ENCODE measurements at places on chromosomes 1 and 21.

GRCh38 chr1:9714257-9714718 lies 62.8 kb downstream of the PIK3CD start:
- no peak for DNase-seq

DNA sequence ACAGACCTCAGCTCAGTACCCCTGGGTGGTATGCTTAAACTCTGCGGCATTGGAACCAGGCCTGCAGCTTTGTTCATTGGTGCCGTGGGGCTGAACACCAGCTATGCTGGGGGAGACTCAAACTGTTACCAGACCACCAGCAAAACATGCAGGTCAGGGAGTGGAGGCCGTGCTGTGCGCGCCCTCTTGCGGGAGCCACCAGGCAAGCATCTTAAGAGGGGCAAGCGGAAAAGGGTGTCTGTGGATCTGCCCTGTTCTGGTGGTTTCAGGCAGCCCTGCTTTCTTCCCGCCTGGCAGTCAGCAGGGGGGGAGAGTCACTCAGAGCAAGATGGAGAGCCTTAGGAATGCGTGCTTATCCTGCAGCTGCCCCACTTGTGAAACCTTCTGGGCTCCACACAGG lies 276.9 kb upstream of the ZRANB2 start:
- DNase-seq = no peak

GRCh38 chr21:38742580-38743260 lies 63.0 kb upstream of the ETS2 start:
- no peak for DNase-seq

DNA sequence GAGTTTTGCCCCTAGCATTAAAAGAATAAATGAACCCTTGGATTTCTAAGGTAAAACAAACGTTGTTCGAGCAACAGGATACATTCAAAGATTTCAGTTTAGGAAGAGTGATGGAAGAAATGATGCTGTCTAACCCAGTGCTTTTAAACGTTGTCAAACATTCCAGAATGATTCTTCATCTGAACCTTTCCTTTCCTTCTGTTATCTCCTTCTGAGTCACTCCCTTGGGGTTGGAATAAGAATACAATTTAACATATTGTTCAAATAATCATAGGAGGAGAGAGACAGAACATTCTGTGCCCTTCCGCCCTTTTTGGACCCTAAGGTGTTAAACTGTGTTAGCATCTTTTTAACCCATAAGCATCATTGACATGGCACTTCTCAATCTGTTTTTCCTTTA lies 61.1 kb upstream of the RCOR3 start:
- no peak for DNase-seq

GRCh38 chr1:168618886-168619285 lies 42.5 kb downstream of the XCL1 start:
- DNase-seq = no peak

GRCh38 chr1:99176753-99177152 lies 87.5 kb upstream of the PLPPR4 start:
- DNase-seq = no peak

- DNase-seq = no peak
Measured at GRCh38 chr1:233654658-233655280, 40.9 kb downstream of the KCNK1 start.

DNA sequence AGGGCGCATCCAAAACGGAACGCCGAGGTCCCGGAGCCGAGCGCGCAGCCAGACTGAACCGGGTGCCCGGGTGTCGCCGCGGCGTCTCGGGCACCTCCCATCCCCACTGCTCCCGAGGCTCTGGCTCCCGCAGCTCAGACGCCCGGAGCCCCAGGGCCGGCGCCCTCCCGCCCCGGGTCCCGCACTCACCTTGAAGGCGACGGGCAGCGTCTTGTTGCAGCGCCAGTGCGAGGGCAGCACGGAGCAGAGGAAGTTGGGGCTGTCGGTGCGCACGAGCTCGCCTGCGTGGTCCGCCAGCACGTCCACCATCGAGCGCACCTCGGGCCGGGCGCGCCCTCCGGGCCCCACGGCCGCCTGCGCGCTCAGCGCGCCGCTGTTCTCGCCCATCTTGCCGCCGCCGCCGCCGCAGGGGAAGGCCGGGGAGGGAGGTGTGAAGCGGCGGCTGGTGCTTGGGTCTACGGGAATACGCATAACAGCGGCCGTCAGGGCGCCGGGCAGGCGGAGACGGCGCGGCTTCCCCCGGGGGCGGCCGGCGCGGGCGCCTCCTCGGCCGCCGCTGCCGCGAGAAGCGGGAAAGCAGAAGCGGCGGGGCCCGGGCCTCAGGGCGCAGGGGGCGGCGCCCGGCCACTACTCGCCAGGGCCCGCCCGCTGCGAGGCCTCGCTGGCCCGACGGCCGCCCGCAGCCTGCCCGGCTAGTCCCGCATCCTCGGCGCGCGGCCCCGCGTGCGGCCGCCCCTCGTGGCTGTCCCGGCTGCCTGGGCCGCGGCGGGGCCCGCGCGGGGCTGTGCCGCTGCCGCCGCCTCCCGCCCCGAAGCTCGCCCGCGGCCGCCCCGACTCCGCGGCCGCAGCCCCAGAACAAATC lies 447 bp downstream of the RUNX3 start:
- peak; percentile 73 for DNase-seq

- DNase-seq = no peak
Measured at GRCh38 chr21:46425041-46425440, 33.6 kb upstream of the DIP2A start.

DNA sequence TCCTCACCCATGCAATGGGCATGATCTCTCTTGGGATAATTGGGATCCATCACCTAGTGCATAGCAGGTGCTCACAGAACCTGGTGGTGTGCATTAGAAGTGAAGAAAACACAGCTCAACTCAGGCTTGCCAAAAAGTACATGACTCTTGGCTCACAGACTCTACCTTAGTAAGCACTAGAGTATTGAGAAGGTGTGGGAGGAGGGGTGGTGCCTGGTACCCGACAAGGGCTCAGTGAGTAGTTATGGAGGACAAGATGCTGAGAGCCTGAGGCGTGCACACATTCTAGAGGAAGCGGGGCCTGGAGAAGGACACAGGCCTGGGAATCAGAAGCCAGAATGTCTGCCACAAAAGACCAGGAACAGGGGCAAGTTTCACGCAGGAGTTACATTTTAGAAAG lies 100.3 kb upstream of the GRIK3 start:
- no peak for DNase-seq

GRCh38 chr1:64136752-64137411 lies 66.5 kb upstream of the UBE2U start:
- DNase-seq = peak; percentile 64

GRCh38 chr1:10489291-10490055 lies 14.7 kb downstream of the PEX14 start:
- no peak for DNase-seq

GRCh38 chr1:101373570-101373969 lies 136.8 kb downstream of the S1PR1 start:
- no peak for DNase-seq

GRCh38 chr1:243432136-243432535 lies 176.3 kb downstream of the SDCCAG8 start:
- no peak for DNase-seq

GRCh38 chr1:110130113-110130591 lies 17.9 kb downstream of the UBL4B start:
- DNase-seq = no peak

GRCh38 chr1:221601166-221601565 lies 140.7 kb downstream of the DUSP10 start:
- DNase-seq = no peak

DNA sequence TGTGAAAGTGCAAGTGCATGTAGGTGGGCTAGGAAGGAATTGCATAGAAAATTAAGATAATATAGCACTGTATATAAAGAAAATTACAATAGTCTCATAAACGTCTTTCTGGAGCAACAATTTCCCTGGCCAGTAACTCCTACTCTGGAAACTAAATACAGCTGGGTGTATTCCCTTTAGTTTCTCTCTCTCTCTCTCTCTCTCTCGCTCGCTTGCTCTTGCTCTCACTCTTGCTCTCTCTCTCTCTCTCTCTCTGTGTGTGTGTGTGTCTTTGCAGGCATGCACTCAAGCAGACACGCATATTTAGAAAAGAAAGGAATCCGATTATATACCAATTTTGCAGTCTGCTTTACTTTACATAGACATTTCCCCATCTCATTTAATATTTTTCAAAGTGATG lies 14.7 kb downstream of the S100A10 start:
- no peak for DNase-seq

Measured in NB4 (cell line).